ENCODE measurements at places on chromosomes 5 and 9.

DNA sequence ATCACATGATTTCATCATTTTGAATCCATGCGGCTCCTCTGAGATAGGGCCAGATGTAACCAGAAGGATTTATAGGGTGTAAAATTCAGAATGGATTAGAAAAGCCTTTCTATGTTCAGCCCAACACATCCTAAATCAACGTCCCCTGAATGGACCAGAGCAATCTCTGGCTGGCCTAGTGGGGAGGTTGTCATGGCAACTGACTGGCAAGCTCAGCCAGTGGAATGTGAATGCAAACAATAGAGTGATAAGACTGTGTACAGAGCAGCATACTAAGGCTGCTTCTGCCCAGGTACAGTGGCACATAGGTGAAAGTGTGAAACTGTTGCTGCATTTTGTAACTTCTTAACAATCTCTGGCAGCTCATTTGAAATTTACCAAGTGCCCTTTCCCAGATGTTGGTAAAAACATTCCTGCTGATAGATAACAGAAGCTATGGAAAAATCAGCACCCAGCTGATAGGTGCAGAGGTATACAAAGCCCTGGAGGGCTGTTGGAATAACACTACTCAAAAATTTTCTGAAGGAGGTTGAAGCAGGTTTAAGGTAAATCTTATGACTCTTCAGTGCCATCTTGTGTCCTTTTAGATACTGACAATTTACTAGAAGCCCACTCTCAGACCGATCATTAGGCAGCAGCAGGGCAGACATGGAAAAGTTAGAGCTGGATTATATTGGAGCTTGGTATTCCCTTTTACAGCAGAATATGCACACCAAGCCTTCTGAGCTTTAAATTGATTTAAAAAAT lies 267.2 kb downstream of the RAB3C start:
- DNase-seq: peak; percentile 16

GRCh38 chr9:132982458-132982857 lies 4.0 kb downstream of the GFI1B start:
- DNase-seq: no peak

- DNase-seq: no peak
These were observed 508.2 kb downstream of the ACTL7B start for GRCh38 chr9:108347463-108348188.

- no peak for DNase-seq
These were observed 249.9 kb downstream of the NTRK2 start for GRCh38 chr9:84919440-84919839.

DNA sequence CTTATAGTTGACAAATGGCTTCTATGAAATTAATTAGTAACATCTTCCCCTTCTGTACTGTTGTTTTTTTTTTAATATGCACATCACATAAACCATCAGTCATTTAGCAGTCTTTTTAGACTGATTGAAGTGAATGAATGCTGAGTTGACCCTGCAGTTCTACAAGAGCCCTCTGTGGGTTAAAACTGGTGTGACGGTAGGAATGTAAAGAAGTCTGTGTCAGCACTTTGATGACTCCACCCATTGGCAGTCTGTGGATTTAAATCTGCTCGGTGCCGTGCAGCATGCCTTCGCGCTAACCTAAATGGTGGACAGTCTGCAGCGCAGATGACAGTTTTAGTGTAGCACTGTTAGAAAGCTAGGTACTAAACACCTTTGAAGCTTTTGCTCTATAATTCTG lies 3.1 kb downstream of the GTF3C4 start:
- no peak for DNase-seq

DNA sequence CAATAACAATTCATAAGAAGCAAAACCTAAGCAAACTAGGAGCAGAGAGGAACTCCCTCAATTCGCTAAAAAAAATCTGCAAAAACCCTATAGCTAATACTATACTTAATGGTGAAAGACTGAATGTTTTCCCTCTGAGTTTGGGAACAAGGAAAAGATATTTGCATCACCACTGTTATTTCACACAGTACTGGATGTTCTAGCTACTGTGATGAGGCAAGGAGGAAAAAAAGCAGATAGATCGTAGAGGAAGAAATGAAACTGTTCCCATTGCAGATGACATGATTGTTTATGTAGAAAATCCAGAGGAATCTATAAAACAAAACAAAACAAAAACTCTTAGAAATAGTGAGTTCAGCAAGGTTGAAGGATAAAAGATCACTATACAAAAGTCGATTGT lies 116.7 kb downstream of the PHF2 start:
- no peak for DNase-seq

DNA sequence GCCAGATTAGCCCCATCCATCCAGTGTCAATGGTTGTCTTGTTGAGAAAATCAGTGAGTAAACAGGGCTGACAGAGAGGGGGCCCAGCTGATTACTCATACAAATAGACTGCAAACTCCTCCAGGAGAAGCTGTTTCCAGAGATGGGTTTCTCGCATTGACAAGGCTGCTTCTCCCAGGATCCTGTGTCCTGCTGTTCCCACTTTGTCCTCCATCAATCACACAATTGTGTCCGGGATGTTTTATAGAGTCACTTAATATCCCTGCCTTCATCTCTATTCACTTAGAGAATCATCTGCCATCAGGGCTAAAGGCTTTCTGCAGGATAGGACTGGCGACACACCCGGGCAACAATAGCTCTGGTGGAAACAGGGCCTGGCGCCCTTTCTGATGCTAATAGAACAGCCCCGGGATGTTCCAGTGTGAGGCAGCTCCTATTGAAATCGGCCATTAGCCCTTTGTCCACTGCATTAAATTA lies 71.7 kb upstream of the TBCA start:
- DNase-seq: no peak

DNA sequence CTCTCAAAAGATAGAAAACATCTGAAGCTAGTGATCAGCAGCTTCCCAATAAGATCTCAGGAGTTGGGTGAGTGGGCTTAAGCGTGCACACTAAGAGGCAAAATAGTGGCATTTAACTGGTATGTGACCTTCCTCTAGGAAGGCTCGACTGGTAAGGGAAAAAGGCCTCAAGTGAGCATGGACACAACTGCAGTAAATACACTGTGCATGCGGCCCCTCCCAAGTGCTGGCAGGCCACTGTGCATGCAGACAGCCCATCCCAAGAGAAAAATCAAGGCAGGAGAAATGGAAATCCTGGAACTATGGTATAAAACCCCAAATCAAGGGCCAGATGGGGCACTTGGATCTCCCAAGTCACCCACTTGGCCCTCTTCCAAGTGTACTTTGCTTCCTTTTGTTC lies 112.7 kb downstream of the SMC2 start:
- no peak for DNase-seq

DNA sequence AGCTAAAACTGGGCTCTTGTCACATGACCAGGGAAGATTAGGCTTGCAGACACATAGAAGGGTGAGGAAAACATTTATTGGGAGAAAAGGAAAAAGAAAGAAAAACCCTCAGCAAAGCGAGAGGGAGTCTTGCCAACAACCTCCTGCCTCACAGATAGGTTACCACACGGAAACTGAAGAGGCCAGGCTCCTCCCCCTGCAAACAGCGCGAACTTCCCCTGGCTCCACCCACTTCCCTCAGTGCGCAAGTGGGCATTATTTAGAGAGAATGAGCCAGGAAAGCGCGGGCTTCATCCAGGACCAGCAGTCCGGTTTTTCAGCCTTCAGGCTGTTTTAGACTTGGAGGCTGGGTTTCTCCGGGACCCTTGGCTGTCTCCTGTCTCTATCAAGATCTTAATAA lies 70.3 kb downstream of the STK32A start:
- no peak for DNase-seq

- no peak for DNase-seq
These were observed 21.4 kb downstream of the COL27A1 start for GRCh38 chr9:114176624-114177291.

- DNase-seq: no peak
These were observed 826 bp upstream of the PRDM9 start for GRCh38 chr5:23506329-23507236.

- DNase-seq: no peak
These were observed 89.5 kb upstream of the TTC23L start for GRCh38 chr5:34749431-34749873.

DNA sequence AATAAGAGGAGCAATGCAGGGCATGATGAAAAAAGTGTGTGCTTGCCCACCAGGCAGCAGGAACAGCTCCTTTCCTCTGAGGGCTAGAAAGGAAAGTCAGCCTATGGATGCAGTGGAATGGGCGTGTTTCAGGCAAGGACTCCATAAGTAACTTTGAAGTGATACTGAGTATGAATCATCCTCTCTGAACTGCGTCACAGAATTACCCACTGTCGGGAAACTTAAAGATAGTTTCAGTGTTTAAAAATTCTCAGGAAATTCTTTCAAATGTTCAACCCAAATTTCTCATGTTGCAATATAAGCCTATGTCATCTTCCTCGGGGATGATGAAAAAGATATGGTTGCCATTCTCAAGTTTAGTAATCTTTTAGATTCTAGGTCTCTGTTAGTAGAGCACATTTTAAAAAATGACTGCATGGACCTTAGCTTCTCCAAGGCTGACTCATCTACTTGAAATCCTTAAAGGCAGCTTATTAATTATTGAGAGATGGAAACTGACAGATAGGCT lies 27.7 kb downstream of the PTCD2 start:
- no peak for DNase-seq

- DNase-seq: no peak
These were observed 299.3 kb upstream of the POU5F2 start for GRCh38 chr5:94040591-94041148.

GRCh38 chr9:92026206-92027002 lies 76.4 kb upstream of the ROR2 start:
- DNase-seq: no peak

- DNase-seq: no peak
These were observed 7.3 kb downstream of the PPP3R2 start for GRCh38 chr9:101587332-101588043.

- DNase-seq: no peak
These were observed 8.4 kb upstream of the OSMR start for GRCh38 chr5:38837416-38837815.

- DNase-seq: no peak
These were observed at the start of gene CDX1 for GRCh38 chr5:150166650-150167511. CDX1 (plus strand) TSS chr5:150166778; CDS start chr5:150166877, 99 bp downstream.

- no peak for DNase-seq
These were observed 147.6 kb downstream of the SV2C start for GRCh38 chr5:76230711-76231285.

GRCh38 chr5:96919754-96920197 lies 16.1 kb upstream of the LNPEP start:
- DNase-seq: no peak

GRCh38 chr9:33161011-33161588 lies 6.0 kb downstream of the B4GALT1 start:
- peak; percentile 67 for DNase-seq

DNA sequence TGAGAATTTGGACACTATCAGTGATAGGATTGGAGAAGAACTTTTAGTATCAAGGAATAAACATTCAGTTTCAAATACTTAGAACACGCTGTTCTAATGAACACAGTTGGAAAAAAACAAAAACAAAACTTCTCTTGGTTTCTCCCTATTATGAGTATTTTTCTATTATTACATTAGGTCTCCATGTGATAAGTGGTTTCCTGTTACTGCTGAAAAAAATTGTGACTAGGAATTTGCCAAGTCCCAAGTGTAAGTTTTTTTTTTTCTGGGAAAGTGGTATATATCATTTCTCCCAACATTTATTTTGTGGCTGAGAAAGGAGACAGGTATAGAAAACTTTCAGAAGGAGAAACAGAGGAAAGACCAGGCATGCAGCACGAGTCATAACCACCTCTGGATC lies 41.1 kb downstream of the PCSK1 start:
- no peak for DNase-seq

- no peak for DNase-seq
These were observed 14.3 kb upstream of the RNF130 start for GRCh38 chr5:180085837-180086236.

- DNase-seq: no peak
These were observed 144.4 kb downstream of the NSG2 start for GRCh38 chr5:174189654-174190541.

GRCh38 chr5:91219091-91219802 lies 163.9 kb downstream of the ARRDC3 start:
- DNase-seq: peak; percentile 62

GRCh38 chr9:121267689-121268597 lies at the start of gene GSN:
GSN (plus strand) TSS chr9:121268162; CDS start chr9:121301972, 33,810 bp downstream.
- DNase-seq: peak; percentile 80

DNA sequence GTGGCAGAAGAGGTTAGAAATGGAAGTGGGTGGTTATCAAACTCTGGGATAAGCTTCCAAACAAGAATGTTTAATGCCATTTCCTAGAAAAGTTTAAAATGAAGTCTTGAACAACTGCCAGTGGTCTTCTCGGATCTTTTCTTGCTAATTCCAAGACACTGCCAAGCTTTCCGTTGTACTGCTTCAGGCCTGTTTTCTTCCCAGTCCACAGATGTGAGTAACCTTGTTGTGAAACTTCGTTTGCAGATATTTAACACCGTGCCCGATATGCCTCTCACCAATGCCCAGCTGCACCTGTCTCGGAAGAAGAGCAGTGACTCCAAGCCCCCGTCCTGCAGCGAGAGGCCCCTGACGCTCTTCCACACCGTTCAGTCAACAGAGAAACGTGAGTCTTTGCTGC lies 269.8 kb downstream of the NR3C1 start:
- no peak for DNase-seq

GRCh38 chr5:137752905-137753690 lies 1.1 kb downstream of the HNRNPA0 start:
- DNase-seq: peak; percentile 27

DNA sequence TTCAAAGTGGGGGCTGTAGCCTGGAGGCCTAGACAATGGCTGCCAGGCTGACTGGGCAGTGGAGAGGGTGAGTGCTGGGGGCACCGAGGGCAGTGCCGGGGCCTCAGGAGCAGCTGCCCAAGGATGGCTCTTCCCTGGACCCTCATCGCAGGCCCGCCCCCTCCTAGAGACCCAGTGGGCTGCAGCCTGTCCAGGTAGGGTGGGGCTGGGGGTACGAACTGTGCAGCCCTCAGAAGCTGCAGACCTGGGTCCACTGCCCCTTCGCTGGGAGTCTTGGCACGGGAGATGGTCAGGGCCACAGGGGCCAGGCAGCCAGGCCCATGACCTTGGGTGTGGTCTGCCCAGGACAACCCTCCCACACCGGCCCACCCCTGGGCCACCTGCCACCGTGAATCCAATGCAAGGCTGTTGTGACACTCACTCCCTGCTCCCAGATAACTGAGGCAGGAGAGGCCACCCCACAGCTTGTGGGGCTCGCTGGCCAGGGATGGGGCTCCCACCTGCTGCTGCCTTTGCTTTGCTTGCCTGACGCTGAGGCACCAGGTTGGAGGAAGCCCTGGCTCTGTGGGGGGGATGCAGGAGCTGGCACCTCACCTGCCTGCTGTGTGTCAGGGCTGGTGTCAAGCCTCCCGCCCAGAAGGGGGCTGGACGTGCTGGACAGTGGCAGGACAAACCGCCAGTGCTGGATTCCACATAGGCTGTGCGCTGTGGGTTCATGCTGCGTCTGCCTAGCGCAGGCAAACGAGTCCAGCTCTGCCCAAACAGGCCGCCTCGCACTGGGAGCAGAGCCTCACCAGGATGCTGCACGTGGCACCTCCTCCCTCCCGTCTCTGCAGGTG lies 23.1 kb upstream of the SLC9A3 start:
- DNase-seq: no peak

GRCh38 chr9:115036691-115037090 lies 81.3 kb downstream of the TNC start:
- DNase-seq: no peak

GRCh38 chr9:122340161-122340560 lies 30.7 kb upstream of the PTGS1 start:
- DNase-seq: no peak

GRCh38 chr9:37174247-37174646 lies 53.9 kb downstream of the ZCCHC7 start:
- no peak for DNase-seq

Data from prostate gland (tissue), 2 donors.